ENCODE measurements at places on chromosomes 2 and 18.

GRCh38 chr2:218445602-218446001 is 26.7 kb downstream of the VIL1 start:
- no peak for DNase-seq

DNA sequence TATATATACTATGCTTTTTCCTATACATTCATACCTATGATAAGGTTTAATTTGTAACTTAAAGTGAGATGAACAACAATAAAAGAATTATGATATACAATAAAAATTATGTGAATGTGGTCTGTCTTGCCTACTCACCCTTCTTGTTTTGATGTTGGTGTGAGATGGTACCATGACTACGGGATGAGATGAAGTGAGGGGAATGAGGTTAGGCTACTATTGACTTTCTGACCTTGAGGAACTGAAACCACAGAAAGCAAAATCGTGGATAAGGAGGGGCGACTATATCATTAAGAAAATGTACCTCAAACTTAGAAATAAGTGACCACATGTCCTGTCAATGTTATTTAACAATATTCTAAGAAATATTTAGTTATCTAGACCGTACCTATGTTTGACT is 103.9 kb upstream of the PPP1CB start:
- no peak for DNase-seq

GRCh38 chr2:21393173-21393572 is 269.4 kb downstream of the TDRD15 start:
- DNase-seq = no peak

GRCh38 chr2:210287301-210287700 is 27.7 kb downstream of the MYL1 start:
- DNase-seq = no peak

GRCh38 chr18:77043541-77044280 is 88.9 kb downstream of the MBP start:
- no peak for DNase-seq

DNA sequence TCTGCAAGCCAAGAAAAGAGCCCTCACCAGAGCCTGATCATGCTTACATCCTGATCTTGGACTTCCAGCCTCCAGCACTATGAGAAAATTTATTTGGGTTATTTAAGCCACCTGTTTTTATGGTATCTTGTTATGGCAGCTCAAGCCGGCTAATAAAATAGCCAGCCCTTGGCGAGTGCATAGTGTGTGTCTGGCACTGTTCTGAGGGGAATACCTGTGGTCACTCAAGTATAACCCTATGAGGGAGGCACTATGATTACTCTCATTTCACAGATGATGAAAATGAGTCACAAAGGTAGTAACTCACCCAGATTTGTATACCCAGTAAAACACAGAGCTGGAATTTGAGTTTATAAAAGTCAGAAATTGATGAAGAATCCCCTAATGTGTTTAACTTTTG is 556.9 kb upstream of the SETBP1 start:
- no peak for DNase-seq

- DNase-seq = no peak
Measured at GRCh38 chr2:53668624-53669026, 99.0 kb upstream of the CHAC2 start.

DNA sequence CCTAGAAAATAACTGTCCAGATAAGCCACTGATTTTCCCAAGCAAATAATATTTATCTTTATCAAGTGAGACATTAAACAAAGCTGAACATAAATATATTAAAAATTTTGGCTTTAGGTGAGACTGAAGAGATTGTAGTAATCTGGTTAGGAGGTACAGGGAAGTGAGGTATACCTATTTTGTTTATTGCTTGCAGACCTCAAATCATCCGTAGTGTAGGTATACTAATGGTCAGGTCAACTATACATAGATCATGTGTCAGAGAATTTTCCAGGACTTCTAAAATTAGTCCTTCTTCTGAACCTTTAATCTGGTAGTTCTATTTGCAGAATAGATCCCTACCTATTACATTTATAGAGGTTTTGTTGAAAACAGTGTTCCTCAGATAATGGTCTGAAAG is 41.5 kb downstream of the SP140 start:
- DNase-seq = no peak

GRCh38 chr2:168396131-168396530 is 59.9 kb upstream of the CERS6 start:
- no peak for DNase-seq

DNA sequence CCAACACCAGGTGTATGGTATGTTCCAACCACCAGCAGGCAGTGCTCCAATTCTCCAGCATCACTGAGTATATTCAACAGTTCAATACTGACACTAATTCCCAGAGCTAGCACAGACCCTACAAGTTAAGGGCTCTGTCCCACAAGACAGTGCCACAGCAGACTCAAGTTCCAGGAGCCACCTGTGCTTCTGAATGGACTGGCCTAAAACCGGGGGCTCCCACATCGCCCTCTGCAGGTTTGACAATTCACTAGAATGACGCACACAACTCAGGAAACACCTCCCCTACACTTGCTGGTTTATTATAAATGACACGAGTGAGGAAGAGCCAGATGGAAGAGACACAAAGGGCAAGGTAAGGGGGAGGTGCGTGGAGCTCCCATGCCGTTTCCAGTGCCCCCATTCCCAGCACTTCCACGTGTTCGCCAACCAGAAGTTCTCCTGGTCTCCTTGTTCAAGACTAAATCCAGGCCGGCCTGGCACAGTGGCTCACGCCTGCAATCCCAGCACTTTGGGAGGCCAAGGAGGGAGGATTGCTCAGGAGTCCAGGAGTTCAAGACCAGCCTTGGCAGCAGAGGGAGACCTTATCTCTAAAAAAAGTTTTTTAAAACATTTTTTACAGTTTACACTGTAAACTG is 12.2 kb upstream of the ATP6V1B1 start:
- no peak for DNase-seq

- DNase-seq = no peak
Measured at GRCh38 chr18:5287854-5288253, 7.7 kb downstream of the ZBTB14 start.

- no peak for DNase-seq
Measured at GRCh38 chr2:66696886-66697285, 262.0 kb downstream of the MEIS1 start.

- DNase-seq = no peak
Measured at GRCh38 chr2:29236074-29236473, 120.9 kb downstream of the CLIP4 start.

DNA sequence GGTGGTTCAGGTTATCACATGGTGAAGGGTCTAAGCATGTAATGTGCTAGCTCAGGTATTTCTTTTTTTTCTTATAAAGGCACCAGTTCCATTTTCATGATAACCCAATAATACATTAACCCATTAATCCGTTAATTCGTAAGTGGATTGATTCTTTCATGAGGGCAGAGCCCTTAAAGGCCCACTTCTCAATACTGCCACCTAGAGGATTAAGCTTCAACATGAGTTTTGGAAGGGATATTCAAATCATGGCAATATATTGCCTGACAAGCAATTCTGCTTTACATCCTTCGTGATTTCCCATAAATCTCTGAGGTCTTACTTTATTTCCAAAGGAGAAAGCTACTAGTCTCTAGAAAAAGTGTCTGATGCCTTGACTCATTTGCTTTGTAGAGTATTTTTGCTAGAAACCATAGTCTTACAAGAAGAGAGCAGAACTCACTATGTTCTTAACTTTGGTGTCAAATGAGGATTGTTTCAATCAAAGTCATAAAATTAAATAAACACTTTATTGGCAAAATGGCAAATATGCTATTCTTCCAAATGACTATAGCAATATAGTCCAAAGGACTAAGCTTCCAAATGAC is 271.3 kb downstream of the KCNS3 start:
- peak; percentile 21 for DNase-seq

DNA sequence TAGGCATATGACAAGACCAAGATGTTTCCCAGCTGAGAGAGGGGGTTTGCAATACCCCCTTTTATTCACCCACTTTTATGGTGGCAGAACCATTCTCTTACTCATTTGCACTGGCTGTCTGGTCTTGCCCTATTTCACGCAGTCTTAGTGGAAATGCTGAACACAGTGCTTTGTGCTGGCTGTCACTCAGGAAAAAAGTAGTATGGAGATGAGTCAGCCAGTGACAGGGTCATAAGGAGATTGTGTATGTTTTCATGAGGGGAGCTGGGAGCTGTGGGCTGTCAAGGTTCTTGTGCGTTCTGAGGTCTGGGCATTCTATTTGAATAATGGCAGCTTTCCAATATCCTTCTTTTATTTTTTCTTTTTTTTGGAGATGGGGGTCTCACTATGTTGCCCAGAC is 10.9 kb upstream of the CNRIP1 start:
- DNase-seq = no peak

GRCh38 chr2:71702071-71702970 is 249.0 kb downstream of the DYSF start:
- no peak for DNase-seq

DNA sequence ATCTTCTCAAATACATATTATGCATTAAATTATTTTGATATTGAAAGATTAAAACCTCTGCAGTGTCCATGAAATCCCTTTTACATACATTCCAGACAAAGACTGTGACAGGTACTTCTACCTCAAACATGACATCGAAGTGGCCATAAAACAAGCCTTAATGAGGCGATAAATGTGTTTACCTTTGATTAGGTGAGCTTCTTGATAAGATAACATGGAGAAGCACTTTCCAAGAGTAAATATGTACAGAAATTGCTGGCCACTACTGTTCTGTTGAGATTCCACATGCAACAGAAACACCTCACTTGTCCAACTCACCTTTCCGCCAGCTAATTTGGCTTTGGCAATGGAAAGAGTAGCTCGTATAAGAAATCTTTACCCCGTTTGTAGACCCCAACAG is 55.2 kb downstream of the ZEB2 start:
- no peak for DNase-seq

DNA sequence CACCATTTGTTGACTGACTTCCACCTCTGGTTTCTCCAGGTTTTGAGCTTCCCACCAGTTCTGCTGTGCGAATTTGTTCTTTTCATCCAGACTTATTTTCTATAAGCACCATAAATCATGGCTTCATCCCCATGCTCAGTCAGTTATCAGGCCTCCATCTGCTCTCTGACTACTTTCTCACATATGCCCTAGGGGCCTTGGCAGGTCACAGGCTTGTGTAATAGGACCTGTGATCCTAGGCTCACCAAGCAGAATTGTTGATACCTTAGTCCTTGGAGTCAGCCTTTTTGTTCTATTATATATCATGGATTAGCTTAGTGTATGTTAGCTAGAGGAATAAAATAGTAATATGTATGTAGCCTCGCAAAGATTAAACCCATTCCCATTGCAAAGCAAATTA is 284.2 kb upstream of the TANK start:
- no peak for DNase-seq

DNA sequence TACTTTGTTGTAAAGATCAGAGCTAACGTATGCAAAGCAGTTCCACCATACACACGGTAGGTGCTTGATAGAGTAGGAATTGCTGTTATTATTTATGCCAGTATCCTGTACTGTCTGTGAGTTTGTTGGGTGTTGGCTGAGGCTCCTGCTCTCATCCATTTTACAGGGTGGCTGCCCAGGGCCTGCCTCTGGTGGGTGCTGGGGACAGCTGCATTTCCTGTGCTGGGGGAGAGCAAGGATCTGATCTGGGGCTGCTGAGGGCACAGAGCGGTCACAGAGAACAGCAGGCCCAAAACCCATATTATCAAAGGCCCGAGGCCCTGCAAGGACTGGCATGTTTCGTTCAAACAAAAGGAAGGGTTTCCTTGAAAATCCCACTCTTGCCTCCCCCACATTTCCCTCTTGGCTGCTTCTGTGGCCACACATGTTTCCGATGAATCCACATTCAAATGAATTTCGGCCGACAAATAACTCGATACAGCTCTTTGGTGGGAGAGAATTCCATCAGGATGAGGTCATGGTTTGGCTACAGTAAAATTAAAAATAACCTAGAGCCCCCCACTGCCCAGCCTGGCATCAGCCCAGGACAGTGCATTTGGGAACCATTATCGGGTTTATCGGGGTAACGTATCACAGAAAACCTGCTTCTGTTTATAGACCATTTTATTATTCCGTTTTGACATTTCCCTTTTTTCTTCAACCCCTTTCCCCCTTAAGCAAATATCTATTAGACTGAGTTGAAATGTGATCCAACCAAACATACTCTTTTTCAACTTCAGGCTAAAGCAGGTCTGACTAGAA is 143.4 kb downstream of the CYRIA start:
- DNase-seq = no peak

GRCh38 chr2:70956141-70956540 is 20.4 kb downstream of the ATP6V1B1 start:
- DNase-seq = no peak

- no peak for DNase-seq
Measured at GRCh38 chr2:236040600-236041328, 127.4 kb downstream of the GBX2 start.

DNA sequence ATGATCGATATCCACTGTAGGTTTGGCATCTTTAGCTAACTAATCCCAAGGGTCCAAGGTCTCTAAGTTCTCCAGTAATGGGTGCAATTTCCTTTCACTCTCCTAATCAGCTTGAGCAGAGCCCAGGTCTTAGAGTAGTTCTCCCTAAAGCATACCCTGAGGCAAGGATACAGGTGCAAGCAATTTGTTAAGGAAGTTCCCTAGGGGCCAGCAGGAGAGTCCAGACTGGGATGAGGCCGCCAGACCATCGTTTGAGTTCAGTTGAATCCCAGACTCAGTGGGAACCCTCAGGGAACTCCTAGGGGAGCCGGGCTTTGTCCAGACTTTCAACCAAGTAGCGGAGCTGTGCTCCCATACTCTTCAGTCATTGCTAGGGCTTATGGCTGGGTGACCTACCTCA is 835.4 kb upstream of the CDH2 start:
- DNase-seq = no peak

- no peak for DNase-seq
Measured at GRCh38 chr2:191012346-191012745, 1.6 kb downstream of the STAT1 start.

DNA sequence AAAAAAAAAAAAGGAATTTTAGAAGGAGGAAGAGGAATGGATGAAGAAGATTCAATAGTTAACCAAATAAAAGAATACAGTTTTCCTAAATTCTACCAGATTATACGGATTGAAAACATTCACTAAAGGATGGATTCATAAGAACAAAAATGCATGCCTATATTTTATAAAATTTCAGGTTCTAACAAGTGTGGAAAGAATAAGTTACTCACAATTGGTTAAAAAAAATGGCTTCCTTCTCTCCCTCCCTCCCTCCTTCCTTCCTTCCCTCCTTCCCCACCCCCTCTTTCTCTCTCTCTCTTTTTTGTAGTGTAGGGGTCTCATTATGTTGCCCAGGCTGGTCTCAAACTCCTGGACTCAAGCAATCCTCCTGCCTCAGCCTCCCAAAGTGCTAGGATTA is 1.6 kb upstream of the TP53I3 start:
- no peak for DNase-seq

DNA sequence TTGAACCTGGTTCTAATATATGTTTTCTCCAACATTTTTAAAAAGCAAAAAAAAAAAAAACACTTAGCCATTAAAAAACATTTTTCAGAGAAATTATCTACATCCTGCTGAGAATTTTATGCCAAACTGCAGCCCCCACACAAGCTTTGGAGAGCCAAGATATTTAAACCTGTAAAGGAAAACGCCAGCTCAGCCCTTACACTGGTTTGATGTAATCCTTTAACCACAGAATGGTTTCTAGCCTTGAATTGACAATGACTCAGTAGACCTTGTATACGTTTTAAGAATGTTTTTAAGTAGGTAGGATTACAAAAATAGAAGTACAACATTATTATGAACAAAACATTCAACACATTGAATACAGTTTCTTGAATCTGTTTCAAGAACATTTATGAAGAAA is 113.6 kb downstream of the BABAM2 start:
- DNase-seq = no peak

- no peak for DNase-seq
Measured at GRCh38 chr2:188601391-188601790, 309.7 kb downstream of the GULP1 start.

GRCh38 chr2:100739735-100740432 is 80.1 kb upstream of the NPAS2 start:
- no peak for DNase-seq
